ENCODE measurements at places on chromosomes 4 and X. TPM values are rescaled to one million over a fixed set of nuclear protein-coding genes. Genes with fewer than 3 reads are reported as not detected.

SSX2B gene
- not detected for total RNA-seq

DNA sequence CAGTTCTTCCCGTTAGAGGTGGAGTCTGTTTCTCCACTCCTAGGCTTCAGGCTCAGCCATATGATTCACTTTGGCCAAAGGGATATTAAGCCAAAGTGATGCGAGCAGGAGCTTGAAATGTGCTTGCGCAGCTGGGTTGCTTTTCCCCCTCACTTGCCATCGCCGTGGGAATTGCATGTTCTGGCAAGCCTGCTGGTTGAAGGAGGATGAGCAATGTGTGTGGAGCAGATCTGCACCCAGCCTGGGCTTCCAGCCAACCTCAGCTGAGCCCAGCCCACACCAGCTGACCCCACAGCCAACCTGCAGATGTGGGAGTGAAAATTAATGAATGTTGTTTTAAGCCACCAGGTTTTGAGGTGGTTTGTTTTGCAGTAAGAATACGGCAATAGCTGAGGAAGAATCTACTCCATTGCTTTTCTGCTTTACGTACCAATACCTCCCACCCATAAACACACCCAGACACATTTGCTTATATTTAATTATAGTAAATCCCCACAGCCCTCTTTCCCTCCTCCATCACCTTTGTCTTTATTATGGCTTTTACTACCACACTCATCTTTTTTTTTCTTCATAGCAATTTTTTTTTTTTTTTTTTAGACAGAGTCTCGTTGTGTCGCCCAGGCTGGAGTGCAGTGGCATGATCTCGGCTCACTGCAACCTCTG, 132.8 kb upstream of the FUNDC1 start:
- peak; percentile 86 for DNase-seq

- DNase-seq, result no peak
Observed at GRCh38 chr4:7892212-7893019, 47.2 kb downstream of the AFAP1 start.

DNA sequence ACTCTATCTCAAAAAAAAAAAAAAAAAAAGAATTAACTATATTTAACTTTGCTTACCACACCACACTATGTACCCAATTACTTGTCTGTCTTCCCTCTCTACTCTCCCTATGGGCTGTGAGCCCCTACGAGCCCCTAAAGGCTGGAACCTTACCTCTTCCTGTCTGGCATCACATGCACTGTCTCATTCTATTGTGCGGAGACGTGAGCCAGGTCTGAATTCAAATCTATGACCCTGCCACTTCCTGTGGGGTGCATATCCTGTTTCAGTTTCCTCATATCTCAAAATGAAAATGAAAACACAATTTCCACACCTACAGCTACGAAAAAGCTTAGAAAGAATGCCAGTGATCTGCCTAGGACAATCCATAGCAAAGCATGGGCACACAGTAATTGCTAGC, 42.9 kb upstream of the HS3ST1 start:
- DNase-seq, result no peak

RBM41 gene
- total RNA-seq, result 15.0 TPM

ARMCX1 gene
- 28.8 TPM for total RNA-seq

GRCh38 chr4:94451051-94451694, 569 bp upstream of the PDLIM5 start:
- DNase-seq, result no peak

DNA sequence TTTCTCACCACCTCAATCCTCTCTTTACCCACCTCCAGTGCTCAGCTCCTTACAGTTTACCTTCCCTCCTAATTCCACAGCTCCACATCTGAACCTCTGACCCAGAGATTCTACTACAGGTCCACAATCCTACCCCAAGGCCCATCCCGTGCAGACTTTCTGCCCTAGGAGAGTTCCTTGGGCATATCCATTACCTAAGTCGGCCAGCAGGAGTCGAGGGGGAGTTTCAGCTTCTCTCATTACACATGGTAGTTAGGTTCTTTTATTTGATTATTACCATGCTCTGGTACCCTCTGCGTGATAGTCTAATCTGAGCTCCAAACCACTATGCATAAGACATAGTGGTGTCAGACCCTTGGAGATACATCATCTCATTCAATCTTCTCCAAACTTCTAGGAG, 117.9 kb downstream of the SH3RF1 start:
- DNase-seq, result no peak

GRCh38 chr4:189974056-189974455, 33.4 kb downstream of the FRG1 start:
- DNase-seq, result no peak

DNA sequence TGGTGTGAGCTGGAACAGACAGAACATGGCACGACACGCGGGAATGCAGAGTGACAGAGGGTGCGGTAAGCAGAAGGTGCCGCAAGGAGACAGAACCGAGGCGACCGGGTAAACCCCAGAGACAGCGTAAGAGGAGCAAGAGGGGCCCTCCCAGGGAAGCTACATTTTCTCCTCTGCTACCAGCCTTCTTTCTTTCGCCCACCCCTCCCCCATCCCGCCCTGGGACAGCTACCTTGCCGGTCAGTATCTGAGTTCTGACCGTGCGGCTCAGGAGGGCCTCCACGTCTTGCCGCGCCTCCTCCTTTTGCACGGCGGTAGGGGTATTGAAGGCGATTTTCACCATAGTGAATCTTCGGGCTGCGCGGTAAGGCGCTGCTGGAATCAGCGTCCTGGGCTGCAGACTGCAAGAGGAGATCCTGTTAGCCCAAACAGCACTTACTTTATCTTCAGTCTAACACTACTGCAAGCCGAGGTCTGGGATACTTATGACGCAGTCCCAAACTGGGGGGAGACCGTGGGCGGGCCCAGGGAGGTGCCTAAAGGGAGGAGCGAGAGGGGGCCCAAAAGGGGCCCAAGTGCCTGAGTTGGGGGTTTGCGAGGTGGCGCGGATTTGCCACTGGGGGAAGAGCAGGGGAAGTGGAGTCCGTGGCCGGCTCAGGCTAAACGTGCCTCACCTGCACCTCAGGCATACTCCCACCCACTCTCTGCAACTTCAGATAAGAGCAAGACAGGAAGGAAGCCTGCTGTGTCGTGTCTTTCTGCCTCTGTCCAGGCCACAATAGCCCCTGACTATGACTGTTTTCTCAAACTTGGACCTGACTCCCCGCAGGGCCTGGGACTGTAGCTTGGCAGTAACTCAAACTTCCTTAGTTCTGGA, at the start of gene ITM2A:
Gene ITM2A, minus strand, starts transcription at position 462 of the 877 bp plus-strand sequence. Its CDS starts 119 bp downstream, at position 343.
- peak; percentile 85 for DNase-seq

WWC2 gene
- total RNA-seq, result 25.8 TPM
